ENCODE measurements at places on chromosomes 11 and 22.
A peak's percentile ranks its signal among the peaks of the same experiment; 100 is the strongest.

GRCh38 chr11:1049911-1050580 is 13.5 kb upstream of the MUC6 start:
- DNase-seq, result no peak

- no peak for DNase-seq
Observed at GRCh38 chr11:68083517-68083916, 37.7 kb downstream of the CHKA start.

DNA sequence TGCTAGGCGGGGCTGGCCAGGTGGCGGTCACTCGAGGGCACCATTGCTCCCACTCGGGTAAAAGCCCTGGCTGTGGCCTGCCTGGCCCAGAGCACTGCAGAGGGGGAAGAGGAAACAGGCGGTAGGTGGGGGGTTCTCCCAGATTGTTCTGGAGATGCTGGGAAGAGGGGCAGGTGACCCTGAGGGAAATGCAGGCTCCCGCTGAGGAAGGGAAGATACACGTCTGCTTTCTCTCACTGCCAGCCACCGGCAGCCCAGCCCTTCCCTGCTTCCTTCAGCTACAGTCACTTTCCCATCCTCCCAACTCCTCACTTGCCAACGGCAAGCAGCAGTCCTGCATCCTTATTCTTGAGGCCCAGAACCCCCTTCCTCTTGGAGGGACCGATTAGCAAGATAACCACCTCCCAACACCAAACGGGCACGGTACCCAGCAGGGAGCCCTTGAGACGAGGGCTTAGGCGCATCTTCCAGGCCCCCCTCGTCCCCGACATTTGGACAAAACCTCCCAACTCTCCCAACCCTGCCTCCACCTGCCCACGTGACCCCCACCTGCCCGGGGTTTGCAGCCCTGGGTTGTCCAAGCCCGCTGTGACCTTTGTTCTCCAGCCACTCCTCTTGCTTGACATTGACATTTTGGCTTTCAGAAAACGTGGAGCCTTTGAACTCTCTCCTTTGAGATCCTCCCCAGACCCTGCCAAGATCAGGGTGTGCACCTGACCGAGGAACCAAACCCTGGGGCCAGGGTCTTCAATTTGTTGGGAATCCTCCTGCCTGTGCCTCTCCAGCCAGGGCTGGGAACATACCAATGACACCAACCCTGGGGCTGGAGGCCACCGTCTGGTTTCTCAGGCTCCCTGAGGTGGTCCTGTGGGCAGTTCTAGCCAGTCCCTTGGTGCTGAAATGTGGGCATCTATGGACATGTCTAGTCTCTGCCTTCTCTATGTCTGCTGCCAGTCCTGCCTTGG is 48.8 kb upstream of the TTLL12 start:
- no peak for DNase-seq

- DNase-seq, result no peak
Observed at GRCh38 chr11:46696212-46696558, 4.2 kb downstream of the ARHGAP1 start.

GRCh38 chr11:12717851-12718291 is 43.6 kb downstream of the TEAD1 start:
- DNase-seq, result peak; percentile 46

GRCh38 chr11:111347002-111347722 is 31.9 kb downstream of the POU2AF1 start:
- no peak for DNase-seq

GRCh38 chr11:34478845-34479663 is 34.5 kb downstream of the ELF5 start:
- DNase-seq, result no peak

- no peak for DNase-seq
Observed at GRCh38 chr11:85913513-85913912, 58.3 kb downstream of the CCDC83 start.

- DNase-seq, result peak; percentile 92
Observed at GRCh38 chr11:64971421-64972233, at the start of gene MAJIN. Gene MAJIN (minus strand): TSS chr11:64972108. CDS start chr11:64959405, 12,703 bp downstream.

GRCh38 chr11:60934790-60935605 is 10.7 kb downstream of the TMEM132A start:
- DNase-seq, result no peak

DNA sequence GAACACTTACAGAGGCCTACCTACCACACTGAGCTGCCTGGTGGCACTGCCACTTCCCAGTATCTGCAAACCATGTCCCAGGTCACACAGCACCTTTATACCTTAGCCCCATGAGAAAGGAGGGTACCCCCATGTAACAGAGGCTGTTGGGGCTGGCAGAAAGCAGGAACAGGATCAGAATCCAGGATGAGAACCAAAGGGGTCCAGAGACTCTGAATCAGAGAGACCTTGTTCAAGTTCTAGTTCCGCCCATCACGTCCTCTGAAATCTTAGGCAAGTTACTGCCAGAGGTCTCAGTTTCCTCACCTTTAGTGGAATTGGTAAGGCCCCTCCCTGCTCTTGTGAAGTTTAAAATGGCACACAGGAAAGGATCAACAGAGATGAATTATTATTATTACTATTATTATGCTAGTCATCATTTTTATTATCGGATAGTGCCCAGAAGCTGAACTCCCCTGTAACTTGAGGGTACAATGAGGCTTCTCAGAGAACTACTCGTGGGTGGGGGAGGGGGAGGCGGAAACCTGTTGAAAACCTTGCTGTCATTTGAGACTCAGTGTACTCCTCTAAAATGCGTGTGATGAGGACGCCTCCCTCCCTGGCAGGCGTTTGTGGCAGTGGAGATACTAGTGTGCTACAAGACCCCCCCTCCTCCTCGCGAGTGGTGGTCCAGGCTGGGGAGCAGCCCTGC is 9.3 kb downstream of the SELENOM start:
- DNase-seq, result no peak

GRCh38 chr11:117959438-117960149 is 26.6 kb upstream of the IL10RA start:
- no peak for DNase-seq

DNA sequence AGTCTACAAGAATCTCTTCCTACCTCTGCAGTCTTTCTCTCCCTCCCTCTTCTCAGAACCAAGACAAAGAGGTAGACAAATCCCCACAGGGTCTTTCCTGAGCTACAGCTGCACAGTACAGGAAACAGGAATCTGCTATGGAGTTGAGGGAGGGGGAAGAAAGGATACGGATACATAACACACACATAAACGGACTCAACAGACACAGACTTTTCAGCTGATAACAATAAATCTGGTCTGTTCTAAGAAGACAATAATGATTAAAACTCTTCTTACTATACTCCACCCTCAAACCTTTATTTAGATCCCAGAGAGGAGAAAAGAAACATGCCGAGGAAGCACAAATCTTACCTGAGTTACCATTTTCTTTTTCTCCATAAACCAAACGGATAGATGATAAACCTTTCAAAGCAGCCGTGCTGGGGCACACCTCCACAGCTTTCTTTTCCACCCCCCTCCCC is 122.2 kb downstream of the APOL5 start:
- DNase-seq, result no peak

- no peak for DNase-seq
Observed at GRCh38 chr22:25638638-25639037, 74.2 kb downstream of the GRK3 start.

- DNase-seq, result no peak
Observed at GRCh38 chr11:103274025-103274424, 164.8 kb downstream of the DYNC2H1 start.

- DNase-seq, result no peak
Observed at GRCh38 chr22:32501836-32502752, 27.5 kb downstream of the FBXO7 start.

- no peak for DNase-seq
Observed at GRCh38 chr11:93248602-93249001, 50.8 kb upstream of the SLC36A4 start.

DNA sequence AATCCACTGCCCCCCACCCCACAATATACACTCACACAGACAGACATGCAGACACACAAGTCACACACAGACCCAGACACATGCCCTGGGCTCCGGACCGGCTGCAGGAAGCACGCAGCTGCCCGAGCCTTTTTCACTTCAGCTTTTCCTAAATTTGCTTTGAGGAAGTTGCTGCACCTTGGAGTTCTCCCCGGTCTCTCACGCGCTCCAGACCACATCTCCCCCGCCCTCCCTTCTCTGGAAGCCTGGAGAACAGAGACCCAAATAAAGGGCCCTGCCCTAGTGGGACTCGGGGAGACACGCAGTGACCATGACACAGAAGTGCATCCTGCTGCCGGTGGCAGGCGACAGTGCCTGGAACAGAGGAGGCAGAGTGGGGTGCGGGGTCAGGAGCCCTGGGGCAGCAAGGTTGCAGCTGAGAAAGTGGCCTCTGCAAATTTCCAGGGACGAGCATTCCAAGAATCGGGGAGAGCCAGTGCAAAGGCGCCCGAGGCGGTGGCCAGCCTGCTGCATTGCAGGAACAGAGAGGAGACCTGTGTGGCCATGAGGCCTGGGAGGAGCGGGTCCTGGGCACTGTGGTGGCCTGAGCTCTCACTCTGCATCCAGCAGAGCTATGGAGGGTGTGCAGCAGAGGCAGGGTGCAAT is 19.1 kb downstream of the RPL3 start:
- DNase-seq, result peak; percentile 44

DNA sequence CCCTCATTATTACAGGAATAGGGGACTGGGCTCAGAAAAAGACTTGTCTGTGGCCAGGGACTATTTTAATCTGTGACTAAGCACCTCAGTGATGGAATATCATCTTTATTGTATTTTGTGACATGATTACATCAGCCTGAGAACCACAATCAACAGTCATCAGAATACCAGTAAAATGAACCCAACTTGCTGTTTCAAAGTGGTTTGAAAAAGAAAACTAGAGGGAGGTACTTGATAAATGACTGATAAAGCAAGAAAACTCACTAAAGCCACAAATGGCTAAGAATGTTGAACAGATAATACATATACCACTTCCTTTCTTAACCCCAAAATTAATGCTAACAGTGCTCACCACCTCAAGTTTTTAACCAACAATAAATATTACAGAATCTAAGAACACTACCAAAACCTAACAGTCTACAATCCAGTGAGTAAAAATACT is 155.7 kb downstream of the ATG16L2 start:
- DNase-seq, result no peak

- no peak for DNase-seq
Observed at GRCh38 chr11:77647654-77648305, 10.2 kb upstream of the CLNS1A start.

- DNase-seq, result no peak
Observed at GRCh38 chr11:86570020-86570419, 102.4 kb downstream of the ME3 start.

- DNase-seq, result no peak
Observed at GRCh38 chr11:62456630-62457029, 37.8 kb downstream of the SCGB1A1 start.

- DNase-seq, result no peak
Observed at GRCh38 chr22:20159076-20159475, 8.2 kb upstream of the CCDC188 start.

DNA sequence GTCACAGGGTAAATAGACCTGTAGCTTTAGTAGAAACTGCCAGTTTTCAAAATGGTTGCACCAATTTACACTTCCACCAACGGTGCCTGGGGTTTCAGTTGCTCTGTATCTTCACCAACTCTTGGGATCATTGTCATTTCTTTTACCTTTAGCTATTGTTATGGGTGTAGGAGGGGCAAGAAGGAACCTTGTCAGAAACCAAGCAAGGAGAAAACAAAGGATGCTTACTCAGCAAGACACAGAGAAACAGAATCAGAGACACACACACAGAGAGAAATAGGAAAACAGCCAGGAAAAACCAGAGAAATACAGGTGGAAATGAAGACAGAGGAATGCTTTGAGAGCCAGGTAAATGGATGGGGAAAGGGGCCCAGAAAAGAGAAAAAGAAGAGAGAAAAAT is 367.6 kb downstream of the MIAT start:
- no peak for DNase-seq

DNA sequence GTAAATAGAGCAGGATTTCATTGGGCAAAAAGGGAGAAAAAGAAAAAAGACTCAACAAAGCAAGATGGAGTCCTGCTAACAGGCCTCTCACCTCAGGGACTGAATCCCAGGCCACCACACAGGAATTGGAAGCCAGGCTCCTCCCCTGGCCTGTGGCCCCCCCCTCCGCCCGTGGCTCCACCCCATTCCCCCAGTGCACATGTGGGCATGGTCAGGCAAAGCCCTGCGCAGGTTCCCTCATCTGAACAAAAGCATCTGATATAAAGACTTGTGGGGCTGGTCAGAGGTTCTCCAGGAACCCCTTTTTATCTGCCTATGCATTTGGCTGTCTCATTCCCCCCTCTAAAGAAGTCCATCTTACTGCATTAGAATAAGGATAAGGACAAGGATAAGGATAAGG is 46.0 kb upstream of the PAK1 start:
- no peak for DNase-seq

All from CD4-positive, alpha-beta T cell treated with Interferon alpha-2 for 1 hour (primary cell).